Breast epithelium (tissue), 4 donors: ENCODE measurements at places on chromosomes 11 and 22.

DNA sequence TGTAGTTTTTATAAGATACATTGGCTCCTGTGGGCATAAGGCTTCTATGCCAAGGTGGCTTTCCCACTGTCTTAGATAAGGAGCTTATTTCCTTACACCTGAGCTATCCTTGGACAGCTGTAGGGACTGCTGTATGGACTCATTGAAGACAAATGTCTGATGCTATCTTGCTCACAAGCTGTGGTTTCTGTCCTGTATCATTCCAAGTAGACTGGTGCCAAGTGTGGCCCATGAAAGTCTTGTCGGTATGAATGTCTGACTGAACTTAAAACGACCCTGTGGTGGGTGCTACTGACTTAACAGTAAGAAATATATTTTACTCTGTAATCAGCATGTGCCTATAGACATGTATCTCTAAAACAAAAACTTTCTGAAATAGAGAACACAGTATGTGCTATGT is 45.0 kb downstream of the LARGE2 start:
- DNase-seq: no peak

DNA sequence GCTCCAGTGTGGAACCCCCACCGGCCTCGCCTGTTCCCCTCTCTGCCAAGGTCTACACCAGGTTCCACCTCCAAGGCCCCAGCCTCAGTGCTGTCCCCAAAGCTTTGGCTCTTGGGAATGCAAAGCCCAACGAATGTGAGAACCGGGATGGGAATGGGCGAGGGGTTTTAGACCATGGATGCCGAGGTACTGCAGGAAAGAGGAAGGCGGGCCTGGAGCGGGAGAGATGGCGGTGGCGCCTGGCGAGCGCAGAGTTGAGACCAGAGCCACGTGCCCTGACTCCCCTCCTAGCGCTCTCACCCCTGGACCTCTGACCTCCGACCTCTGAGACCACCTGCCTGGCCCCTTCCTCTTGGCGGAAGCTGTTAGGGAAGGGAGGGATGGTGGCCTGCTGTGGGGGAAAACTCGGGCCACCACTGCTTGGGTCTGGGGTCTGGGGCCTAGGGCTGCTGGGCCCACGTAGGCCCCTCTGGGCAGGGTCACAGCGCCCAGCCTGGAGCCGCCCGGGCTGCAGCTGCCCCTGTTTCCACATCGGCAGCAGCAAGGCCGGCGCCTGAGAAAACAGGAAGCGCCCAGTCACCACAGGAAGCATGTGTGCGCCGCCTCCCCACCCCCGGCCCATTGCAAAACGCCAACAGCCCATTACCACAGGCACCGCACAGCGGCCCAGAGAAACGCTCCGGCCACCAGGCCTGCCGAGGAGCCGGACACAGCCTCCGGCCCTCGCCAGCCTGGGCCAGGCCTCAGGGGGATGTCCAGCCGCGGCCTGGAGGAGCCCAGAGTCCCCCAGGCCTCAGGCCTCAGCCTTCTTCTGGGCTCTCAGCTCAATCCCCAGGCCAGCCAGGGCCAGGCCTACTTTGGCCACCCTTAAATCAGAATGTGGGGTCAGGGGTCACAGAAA is 13.8 kb upstream of the SLC39A13 start:
- DNase-seq: peak; percentile 49

- peak; percentile 33 for DNase-seq
Observed at GRCh38 chr11:126339863-126340434, 15.5 kb upstream of the ST3GAL4 start.

GRCh38 chr11:10072142-10072541 is 221.9 kb downstream of the SBF2 start:
- DNase-seq: no peak

GRCh38 chr11:73160005-73160760 is 18.1 kb upstream of the FCHSD2 start:
- DNase-seq: no peak

- no peak for DNase-seq
Observed at GRCh38 chr11:64990222-64990923, 6.4 kb downstream of the BATF2 start.

- no peak for DNase-seq
Observed at GRCh38 chr11:112797648-112798293, 163.4 kb upstream of the NCAM1 start.

GRCh38 chr11:46391186-46391577 is 394 bp downstream of the CHRM4 start:
- no peak for DNase-seq

DNA sequence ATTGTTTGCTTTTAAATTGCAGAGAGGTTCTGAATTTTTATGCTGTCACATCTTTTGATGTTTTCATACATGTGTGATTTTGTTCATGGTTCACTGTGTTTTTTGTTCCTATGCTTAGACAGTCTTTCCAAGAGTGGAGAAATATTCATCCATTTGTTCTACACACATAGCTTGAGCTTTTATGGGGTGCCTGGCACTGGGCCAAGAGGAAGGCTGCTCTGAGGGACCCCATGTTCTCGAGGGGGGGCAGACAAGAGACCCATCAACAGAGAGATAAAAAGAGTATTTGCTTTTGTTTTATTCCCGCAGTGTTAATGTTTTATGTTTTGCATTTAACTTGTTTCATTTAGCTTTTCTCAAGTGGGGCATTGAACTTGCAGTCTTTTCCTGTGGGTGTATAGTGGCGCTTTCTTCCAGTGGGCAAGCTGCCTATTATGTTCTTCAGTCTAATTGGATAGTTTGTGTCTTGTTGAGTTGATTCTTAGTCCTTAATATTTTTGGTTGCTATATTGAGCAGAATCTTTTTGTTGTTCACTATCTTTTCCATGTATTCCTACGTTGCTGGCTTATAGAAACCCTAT is 57.7 kb downstream of the CABIN1 start:
- DNase-seq: no peak

DNA sequence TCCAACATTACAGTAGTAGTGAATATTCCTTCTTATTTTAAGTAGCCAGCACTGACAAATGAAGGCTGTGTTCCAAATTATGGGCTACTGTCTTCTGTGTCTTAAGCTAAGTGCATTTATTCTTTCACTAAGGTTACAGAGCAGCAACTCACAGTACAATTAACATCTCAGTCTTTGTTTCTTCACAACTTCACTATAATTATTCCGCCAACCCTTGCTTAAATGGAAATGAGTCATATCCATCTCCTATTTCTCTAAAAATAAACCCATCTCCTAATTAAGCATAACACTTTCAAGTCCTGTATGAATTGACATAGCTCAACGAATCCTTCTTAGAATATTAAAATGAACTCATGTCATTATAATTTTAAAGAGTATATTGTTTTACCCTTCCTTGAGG is 6.7 kb downstream of the ETS1 start:
- DNase-seq: no peak

GRCh38 chr22:23120415-23120899 is 21.3 kb downstream of the RSPH14 start:
- DNase-seq: no peak

DNA sequence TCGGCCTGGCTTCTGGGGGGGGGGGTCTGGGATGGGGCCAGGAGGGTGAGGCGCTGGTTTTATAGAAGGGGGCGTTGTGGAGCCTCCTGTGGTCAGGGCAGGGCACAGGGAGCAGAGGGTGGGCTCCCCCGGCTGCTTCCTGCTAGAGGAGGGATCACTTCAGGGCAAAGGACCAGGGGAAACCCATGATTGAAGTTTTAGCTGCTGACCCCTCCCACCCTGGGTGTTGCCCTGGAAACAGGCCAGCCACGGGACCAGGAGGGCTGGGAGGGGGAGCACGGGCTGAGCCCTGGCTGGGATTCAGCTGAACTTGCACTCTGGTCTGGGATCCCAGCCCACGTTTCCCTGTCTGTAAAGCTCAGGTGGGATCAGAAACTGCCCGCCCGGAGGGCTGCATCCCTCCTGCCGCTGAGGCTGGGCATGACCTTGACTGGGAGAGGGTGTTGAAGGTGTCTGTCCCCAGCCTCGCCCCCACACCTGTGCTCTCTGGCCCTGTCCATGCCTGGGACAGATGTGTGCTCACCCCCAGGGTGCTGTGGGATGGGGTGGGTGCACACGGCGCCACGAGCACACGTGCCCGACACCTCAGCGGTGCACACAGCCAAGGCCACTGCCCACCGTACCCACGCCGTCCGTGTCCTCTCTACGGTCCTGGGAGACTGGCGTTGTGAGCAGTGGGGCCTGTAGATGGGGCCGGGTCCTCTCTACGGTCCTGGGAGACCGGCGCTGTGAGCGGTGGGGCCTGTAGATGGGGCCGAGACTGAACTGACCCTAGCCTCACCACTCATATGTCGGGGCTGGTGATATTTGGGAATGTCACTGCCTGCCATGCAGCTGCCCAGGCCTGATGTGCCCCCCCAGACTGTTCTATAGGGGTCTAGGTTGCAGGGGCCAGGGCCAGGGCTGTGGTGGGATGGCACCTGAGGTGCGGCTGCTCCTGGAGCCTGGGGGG is 2.3 kb downstream of the TSPAN4 start:
- DNase-seq: peak; percentile 88

- no peak for DNase-seq
Observed at GRCh38 chr11:20355221-20356219, 8.0 kb upstream of the HTATIP2 start.

DNA sequence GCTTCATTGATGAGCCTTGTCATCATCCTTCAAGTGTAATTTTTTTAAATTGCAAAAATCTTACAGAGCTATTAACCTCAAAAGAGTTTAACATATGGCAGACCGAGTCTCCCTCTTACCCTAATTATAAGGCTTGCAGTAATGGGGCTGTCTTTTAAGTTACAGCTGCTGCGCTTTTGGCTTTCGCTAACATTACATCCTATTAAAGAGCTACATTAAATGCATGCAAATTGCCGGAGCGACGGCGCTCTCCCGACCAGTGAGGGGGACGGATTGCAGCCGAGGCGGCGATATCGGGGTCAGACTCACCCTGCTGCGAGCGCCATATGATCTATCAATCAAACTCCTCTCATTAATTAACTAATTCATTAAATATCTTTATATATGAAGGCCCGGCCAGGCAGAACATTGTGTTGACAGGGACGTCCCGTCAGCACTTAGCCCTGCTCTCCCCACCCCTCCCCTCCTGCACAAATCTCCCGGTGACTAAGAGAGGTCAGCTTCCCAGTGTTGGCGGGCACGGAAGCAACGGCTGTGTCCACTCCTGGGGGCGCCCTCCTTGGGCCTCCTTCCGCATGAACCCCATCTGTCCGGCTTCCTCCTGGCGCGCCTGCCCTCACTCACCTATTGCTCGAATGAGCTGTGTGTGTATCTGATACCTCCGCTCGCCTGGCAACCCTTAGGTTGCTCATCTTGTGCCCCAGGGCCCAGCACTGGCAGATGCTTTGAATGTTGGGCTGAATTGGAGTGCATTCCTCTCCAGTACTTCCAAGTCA is 156.0 kb upstream of the CADM1 start:
- DNase-seq: no peak

DNA sequence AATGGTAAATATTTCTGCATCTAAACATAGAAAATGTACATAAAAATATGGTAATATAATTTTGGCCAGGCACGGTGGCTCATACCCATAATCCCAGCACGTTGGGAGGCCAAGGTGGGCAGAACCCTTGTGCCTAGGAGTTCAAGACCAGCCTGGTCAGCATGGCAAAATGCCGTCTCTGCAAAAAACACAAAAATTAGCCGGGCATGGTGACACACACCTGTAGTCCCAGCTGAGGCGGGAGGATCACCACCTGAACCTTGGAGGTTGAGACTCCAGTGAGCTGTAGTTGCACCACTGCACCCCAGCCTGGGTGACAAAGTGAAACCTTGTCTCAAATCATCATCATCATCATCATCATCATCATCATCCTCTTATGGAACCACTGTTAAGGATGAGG is 230.6 kb upstream of the NCAM1 start:
- no peak for DNase-seq

DNA sequence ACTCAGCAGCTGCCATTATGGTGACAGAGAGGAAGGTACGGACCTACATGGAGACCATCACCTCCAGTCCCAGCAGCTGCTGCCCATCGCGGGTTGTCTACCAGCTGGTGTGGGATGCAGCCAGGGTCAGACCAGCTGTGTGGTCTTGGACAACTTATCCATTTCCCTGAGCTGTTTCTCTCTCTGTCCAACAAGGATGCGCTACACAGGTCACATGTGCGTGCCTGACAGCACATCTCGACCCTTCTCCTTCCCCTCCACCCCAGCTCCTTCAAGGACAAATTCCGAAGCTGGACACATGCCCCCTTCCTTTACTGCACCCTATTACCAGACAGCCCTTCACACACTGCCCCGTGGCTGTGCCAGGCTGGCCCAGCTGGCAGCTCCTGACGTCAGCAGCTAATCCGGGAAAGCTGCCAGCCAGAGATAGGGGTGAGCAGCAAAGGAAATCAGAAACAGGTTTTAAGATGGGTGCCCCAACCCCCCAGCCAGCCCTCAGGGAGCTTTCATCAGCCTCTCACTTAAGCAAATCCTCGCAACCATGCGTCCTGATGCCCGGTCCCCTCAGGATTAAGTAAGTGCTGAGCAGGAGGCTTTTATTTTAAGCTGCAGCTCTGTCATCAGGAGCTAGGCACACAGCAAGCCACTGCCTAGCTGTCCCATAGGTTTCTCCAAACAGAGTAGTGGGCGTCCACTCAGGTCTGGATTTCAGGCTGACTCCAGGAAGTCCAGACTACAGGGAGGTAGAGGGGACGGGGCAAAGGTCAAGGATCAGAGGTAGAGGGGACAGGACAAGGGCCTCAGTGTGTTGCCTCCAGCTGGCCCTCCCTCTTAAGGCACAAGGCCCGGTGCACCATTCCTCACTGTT is 20.3 kb downstream of the TEF start:
- DNase-seq: no peak

- DNase-seq: no peak
Observed at GRCh38 chr11:110219006-110219785, 77.2 kb downstream of the RDX start.

DNA sequence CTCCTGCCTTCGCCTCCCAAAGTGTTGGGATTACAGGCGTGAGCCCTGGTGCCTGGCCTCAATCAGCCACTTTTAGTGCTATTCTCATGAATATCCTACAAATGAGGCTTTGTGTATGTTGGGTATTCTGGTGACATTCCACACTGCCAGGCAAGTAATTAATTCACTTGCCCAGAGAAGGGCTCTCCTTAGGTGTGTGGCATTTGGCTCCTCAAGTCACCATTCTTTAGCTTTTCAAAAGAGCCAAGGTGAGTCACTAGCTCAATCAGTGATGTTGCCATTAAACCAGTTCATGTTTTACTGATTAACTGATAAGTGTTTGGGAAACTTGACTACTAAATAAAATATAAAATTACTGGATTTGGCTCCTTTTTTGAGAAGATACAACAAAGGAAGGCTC is 52.2 kb downstream of the SLC25A17 start:
- DNase-seq: no peak

GRCh38 chr11:17014321-17014832 is at the start of gene PLEKHA7:
TSS of gene PLEKHA7 (minus strand) at chr11:17014414. CDS start at chr11:17014401, 13 bp downstream.
- DNase-seq: no peak

DNA sequence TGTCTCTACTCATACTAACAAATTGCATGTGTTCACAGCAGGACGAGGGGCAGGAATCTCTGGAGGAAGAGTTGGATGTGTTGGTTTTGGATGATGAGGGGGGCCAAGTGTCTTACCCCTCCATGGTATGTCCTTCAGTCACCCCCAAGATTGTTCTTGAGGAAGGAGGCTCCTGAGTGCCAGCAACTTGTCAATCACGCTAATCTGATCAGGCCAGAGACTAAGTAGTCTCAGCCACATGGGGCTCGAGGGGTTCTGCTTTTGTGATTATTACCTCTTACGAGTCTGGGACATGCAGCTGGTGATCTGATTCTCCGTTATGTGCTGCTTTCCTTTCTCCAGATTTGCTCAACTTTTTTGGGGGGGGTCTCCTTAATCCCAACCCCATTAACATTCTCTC is 54.3 kb downstream of the CTNND1 start:
- no peak for DNase-seq

- no peak for DNase-seq
Observed at GRCh38 chr11:66741153-66741552, 12.1 kb upstream of the SPTBN2 start.
